ENCODE measurements at places on chromosomes 5 and 9.

DNA sequence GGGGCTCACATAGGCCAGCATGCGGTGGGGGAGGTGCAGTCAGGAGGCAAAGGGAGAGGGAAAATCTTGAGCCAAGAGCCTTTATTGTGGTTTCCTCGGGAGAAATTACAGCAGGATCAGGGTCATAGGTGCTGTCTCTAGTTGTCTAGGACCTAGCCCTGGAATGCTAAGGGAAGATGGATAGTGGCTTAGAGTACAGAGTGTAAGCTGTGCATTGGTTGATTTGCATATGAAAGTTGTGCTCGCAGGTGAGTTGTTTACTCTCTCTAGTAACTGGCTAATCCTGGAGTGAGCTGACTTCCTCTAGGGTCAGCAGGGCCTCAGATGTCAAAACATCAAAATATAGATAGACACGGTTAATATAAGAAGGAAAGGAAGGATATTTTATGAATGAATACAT is 877.7 kb downstream of the TLE4 start:
- DNase-seq, result no peak

GRCh38 chr5:118236108-118236849 is 752.1 kb downstream of the DTWD2 start:
- DNase-seq, result no peak

DNA sequence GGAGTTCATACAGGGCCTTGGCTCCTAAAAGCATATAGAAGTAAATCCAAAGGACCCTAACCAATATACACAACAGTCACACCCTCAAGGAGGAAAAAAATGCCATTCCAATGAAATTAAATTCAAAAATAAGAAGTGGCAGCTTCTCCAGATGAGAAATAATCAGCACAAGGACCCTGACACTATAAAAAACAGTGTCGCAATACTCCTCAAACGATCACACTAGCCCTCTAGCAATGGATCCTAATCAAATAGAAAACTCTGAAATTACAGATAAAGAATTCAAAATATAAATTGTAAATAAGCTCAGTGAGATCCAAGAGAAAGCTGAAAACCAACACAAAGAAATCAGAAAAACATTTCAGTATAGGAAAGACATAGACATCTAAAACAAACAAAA is 33.5 kb upstream of the HTR4 start:
- no peak for DNase-seq

- no peak for DNase-seq
Measured at GRCh38 chr5:139985290-139985689, 57.8 kb downstream of the NRG2 start.

DNA sequence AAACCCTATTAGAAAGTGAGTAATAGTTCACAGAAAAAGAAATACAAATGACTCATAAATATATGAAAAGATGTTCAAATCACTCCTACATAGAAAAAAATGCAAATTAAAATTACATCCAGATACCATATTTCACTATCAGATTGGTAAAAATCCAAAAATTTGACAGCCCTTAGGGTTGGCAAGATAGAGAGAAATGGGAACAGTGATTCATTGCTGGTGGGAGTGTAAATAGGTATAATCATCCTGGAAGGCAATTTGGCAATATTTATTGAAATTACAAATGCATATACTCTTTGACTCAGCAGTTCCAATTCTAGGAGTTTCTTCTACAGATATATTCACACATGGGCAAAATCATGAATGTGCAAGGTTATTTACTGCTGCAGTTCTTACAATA is 273.5 kb downstream of the NR2F1-AS1 start:
- DNase-seq, result no peak

GRCh38 chr5:139456776-139457175 is 5.8 kb downstream of the ECSCR start:
- no peak for DNase-seq

GRCh38 chr5:61667525-61668218 is 335.6 kb downstream of the ZSWIM6 start:
- no peak for DNase-seq

- no peak for DNase-seq
Measured at GRCh38 chr9:84140535-84141101, 160.0 kb downstream of the RMI1 start.

GRCh38 chr5:4022056-4022670 is 426.5 kb downstream of the IRX1 start:
- no peak for DNase-seq

DNA sequence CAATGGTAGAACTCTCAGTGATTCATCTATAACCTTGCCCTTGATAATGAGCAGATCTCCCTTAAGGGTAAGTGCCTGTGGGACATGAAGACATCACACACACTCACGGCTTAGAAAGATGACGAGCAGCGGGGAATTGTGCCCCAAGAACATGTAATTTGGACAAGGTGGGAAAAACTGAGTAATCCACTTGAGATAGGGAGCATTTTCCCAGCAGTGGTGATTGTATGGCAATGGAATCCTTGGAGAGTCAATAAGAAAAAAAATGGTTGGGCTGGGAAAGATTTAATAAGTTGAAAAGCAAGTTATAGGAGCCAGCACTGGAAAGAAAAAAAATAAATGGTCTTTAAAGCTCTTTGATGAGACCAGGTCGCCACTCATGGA is 193.1 kb downstream of the GLIS3 start:
- no peak for DNase-seq

DNA sequence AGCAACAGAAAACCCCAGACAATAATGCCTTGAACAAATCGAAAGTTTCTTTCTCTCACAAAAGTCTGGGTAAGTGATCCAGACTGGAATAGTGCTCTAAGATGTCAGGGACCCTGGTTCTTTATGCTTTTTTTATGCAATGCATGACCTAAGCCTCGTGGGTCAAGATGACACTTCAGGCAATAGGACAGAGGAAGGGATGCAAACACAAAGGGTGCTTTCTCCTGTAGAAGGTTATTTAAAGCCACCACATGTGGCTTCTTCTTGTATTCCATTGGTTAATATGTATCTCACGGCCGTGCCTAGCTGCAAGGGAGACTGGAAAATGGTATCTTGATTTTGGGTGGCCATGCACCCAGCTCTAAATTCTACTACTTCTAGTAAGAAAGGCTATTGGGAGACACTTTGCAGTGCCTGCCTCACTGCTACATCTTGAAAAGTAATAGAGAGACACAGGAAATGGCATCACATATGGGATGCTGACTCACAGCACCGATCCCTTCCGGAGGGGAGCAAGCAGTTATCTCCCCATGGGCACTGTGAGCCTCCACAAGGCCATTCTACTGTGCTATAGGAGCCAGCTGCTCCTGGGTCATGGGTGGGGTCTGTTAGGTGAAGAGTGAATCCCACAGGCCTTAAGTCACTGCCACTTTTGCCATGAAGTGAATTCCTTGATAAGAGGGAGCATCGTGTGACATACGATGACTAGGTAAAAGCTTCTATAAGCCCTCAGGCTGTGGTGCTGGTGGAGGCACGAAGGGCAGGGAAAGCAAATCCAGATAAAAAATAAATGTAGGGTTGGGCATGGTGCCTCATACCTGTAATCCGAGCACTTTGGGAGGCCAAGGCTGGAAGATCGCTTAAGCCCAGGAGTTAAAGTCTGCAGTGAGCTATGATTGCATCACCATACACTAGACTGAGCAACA is 32.5 kb upstream of the RAB14 start:
- no peak for DNase-seq

DNA sequence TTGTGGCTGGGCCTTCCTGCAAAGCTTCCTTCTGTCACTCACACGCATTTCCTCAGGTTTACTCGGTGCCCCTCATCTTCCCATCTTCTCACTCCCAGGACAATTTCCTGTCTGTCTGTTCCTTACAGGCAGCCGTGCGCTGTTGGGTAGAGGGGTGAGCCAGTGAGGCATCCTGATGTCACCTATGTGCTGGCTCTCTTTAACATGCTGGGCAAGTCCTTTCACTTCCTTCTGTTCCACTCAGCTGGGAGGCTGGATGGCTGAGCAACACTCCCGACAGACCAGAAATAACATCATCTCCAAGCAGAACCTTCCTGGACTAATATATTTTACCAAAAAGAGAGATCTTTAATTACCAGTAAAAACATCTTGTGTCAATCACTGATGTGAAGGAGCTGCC is 103.0 kb downstream of the HSD17B3 start:
- no peak for DNase-seq

DNA sequence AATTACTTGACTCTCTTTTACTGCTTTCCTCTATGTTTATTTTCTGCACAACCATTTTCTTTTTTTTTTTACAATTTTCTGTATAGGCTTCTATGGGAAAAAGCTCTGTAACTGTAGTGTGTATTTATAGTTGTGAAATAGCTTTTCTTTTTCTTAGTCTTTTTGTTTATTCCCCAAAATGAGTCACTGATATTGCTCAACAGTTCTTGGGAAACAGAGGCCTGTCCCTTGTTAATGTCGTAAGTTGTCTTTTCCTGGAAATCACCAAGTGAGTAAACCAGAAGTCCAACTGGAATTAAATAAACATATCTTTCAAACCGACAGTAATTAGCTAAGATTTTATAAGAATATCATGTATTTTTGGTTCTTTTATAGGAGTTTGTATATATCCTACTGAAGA is 325.1 kb upstream of the PRR16 start:
- peak; percentile 9 for DNase-seq

- DNase-seq, result no peak
Measured at GRCh38 chr5:152427721-152428120, 22.6 kb upstream of the NMUR2 start.

DNA sequence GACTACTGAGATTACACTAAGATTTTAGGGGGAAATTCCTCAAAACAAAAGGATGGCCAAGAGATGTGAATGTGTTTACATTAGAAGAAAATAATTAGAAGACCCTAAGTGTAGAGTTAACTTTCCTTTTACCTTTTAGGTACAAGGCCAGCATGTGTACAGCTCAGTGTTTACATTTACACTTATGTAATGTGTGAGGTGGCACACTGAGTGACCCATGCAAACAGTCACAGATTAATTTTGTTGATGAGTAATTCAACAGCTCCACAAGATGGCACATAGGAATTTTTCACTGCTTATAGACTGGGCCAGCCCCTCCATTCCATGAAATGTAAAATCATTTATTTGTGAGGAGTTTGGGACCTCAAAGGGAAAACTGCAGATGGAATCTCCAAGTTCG is 90.1 kb upstream of the SLC12A2 start:
- DNase-seq, result no peak

Data from glomerular endothelial cell (primary cell).